ENCODE measurements at places on chromosomes 2 and 18.
A peak's percentile ranks its signal among the peaks of the same experiment; 100 is the strongest.

GRCh38 chr2:57693177-57693576 is 353.4 kb upstream of the VRK2 start:
- DNase-seq, result no peak

GRCh38 chr2:38432820-38433606 is 55.9 kb upstream of the ATL2 start:
- DNase-seq, result no peak

GRCh38 chr18:58308463-58308862 is 264.4 kb downstream of the NEDD4L start:
- DNase-seq, result no peak

GRCh38 chr2:217755027-217755745 is 247.6 kb downstream of the TNS1 start:
- DNase-seq, result no peak

- DNase-seq, result peak; percentile 68
Observed at GRCh38 chr2:118774458-118775133, 72.9 kb downstream of the EN1 start.

- no peak for DNase-seq
Observed at GRCh38 chr2:65605058-65605742, 172.8 kb upstream of the SPRED2 start.

DNA sequence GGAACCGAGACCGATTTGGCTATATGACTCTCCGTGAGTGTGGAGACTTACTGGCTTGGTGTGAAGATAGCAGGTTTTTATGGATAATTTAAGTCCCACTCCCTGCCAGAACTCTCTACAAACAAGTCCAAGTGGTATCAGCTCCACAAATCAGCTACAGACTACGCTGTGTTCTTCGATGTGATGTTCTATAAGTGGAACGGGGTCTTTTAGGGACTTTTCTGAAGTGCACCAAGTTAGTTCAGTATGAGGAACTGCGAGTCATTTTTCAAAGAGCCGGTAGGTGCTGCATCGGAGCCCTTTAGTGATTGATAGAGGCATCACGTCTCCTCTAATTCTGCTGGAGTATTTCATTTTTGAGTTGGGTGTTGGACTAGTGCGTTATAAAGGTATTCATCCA is 107.1 kb downstream of the TSHZ1 start:
- DNase-seq, result no peak

GRCh38 chr18:32707586-32707985 is 65.2 kb downstream of the KLHL14 start:
- no peak for DNase-seq

DNA sequence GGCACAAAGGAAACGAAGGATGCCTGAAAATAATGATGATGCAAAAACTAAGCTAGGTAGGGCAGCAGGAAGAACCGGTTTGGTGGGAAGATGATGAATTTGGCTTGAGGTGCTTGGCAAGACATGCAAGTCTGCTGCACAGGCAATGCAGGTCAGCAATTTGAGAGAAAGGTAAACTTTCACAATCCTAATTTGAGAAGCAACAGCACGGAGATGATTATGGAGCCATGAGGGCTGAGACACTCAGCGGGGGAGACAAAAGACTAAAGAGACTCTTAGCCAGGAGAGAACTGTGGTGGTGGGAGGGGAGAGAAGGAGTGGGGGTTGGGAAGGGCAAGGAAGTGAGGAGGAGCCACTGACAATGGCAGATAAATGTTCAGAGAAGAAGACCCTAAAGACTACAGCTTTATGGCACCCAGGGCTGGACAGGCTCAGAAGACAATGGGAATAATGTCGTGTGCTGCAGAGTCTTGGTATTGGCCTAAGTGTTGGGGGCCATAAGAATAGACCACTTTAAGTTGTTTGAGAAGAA is 19.4 kb upstream of the RNF149 start:
- no peak for DNase-seq

GRCh38 chr2:121128741-121129659 is 156.0 kb downstream of the TFCP2L1 start:
- no peak for DNase-seq

DNA sequence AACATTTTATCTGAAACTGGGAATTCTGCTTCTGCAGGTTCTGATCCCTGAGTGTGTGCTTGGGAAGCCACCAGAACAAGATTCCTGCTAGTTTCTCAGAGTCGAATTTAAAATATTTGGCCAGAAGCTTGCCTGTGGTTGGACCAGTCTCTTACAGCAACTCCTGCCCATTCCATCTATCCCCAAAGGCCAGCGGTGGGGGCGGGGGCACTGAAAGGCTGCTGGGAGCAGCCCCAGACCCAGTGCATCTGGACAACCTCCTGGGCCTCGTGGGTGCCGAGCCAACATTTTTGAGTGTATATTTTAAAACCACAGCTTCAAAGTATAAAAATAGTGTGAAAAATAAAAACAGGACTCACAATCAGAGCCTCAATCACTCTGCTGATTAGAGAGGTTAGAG is 38.6 kb upstream of the ZFP36L2 start:
- no peak for DNase-seq

DNA sequence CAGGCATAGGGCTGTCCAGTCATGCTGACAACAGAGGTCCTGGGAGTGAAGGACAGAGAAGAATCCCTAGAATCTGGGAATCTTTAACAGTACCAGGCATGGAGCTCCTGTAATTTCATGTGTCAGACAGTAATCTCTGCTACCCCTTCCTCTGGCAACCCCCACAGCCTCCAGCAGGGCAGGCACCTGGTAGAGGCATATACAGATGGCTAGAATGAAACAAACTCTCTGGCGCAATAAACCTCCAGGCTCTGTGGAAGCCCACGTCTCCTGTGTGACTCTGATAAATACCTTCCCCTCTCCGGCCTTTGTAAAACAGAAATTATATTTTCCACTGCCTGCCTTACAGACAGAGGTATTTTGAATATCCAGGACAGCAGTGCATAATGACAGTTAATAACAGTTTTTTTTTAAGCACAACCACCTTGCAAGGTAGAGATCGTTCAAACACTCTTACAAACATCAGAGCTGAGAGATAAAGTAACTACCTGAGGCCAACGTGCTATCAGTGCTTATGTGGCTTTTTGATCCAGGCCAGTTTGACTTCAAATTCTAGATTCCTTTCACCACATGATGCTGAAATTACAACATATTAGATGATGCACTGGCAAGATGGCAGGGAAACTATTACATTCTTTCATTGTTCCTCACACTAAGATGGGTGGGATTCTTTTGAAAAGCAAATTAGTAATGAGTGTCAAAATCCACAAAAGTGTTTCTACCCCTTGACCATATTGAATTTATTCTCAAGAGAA is 47.7 kb upstream of the TMEM247 start:
- no peak for DNase-seq

- no peak for DNase-seq
Observed at GRCh38 chr2:37848451-37848850, 76.6 kb upstream of the RMDN2 start.

GRCh38 chr2:3476321-3476984 is 42.9 kb downstream of the ADI1 start:
- no peak for DNase-seq

DNA sequence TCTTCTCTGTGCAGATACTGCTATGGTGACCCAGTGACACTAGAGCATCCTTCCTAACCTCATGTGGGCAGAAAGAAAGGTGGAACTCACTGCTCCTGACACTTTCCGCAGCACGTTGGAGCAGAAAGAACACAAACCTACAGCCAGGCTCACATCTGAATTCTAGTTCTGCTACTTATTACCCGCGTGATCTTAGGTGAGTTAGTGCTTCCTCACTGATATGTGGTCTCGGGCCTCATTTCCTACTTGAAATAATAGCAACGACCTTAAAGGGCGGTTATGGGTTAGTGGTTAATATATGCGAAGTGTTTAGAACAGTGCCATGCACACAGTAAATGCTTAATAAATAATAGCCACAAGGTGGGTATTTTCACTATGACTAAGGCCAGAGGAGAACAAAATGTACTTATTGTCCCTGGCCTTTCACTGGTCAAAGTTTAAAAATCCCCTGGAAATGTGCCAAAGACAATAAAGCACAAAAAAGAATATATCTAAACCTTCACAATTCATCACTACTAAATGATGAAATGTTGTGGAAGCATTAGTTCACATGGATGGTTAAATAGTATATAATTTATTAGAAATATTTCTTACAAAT is 66.6 kb downstream of the MYOM1 start:
- DNase-seq, result no peak

- DNase-seq, result no peak
Observed at GRCh38 chr2:211611061-211611518, 927.5 kb downstream of the ERBB4 start.

- DNase-seq, result no peak
Observed at GRCh38 chr18:55236150-55236931, 277.1 kb upstream of the CCDC68 start.

DNA sequence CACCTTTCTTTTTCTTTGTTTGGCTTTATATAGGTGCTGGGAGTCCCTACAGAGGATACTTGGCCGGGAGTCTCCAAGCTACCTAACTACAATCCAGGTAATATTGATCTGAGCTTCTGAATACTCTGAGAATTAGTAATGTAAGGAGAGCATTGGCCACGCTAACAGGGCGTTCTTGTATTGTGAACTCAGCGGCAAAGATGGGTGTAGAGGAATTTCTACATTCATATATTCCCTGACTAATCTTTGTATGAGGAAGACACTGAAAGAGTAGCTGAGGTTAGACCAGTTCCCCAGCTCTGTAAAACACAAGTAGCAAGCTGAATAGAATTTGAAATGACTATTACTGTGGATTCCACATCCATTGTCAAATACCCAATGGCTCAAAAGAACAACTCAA is 48.5 kb downstream of the CDK15 start:
- DNase-seq, result no peak

- DNase-seq, result no peak
Observed at GRCh38 chr2:119718501-119719260, 39.7 kb downstream of the TMEM177 start.

GRCh38 chr2:23206650-23207049 is 178.3 kb upstream of the KLHL29 start:
- no peak for DNase-seq
